Endothelial cell (in vitro differentiated cells): ENCODE measurements at places on chromosomes 11 and 22. TPM values are rescaled to one million over a fixed set of nuclear protein-coding genes. Genes with fewer than 3 reads are reported as not detected.

The MARK2 gene
- total RNA-seq: 42.6 TPM

The ZNF280B gene
- total RNA-seq: 6.8 TPM

The MYBPC3 gene
- total RNA-seq: not detected

The EI24 gene
- total RNA-seq: 134 TPM

The CDCA5 gene
- 14.8 TPM for total RNA-seq

The PRODH gene
- 1.8 TPM for total RNA-seq

The SHANK2 gene
- total RNA-seq: 10.5 TPM

The ZDHHC8 gene
- 118 TPM for total RNA-seq

The JHY gene
- 2.8 TPM for total RNA-seq

DNA sequence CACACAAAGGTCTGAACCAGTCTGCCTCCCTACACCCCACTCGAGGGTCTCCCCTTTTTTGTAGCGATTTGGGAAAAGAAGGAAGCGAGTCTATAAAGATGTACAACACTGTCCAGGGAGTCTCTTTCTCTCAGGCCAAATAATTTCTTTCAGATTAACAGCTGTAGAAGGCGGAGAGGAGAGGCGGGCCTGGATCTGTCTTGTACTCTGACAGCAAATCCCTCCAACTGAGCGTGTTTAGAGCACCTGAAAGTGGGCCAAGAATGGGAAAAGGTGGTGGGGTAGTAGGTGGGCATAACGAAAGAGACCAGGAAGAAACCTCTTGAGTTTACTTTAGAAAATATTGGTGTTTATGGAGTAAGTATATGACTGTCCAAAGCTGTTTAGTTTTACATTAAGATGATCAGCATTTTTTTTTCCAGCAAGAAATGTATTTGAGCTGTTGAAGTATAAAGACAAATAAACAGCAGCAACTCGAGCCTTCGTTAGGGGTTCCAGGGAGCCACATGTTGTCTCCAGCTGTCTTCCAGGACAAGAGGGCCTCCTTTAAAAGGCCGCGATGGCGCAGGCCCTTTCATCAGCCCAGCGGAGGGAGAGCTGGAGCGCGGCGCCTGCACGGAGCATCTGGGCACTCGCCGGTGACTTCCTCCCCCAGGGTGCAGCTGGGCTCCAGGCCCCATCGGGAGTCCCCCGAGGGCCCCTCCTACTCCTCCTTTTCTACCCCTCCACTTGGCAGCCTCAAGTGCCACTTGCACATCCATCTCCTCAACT is 34.9 kb downstream of the SCUBE1 start:
- no peaks in the 10 kb centered on the region for H3K4me1 ChIP-seq
- no peak overlapping the region for H3K27ac ChIP-seq
- no peak for DNase-seq
- H3K36me3 ChIP-seq: peaks cover 6% of the 10 kb centered on the region
- no peak overlapping the region for H3K4me3 ChIP-seq

DNA sequence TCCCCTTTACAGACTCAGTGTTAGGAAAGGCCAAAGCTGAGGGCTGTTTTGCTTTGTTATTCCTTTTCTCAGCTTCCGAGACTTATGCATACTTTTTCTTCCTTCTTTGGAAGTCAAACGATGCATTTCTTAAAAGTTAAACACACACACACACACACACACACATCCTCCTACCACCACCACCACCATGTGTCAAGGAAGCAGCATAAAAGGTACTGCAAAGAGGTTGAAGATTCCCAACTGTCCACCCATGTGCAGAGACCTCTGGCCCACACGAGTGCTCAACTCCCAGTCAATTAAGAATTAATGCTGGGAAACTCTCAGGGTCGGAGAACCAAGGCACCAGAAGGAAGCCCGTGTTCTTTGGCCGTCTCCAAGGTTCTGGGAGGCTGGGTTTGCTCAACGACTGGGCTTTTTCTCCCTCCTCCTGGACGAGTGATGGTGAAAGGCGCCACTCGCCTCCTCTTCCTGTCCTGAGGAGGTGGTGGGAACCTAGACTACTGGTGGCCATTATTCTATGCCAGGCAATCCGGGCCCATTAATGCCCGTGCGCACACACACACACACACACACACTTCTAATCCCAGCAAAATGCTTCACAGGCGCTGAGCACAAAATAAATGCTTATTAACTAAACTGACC is 15.1 kb downstream of the MN1 start:
- H3K27ac ChIP-seq: no peak overlapping the region
- no peaks in the 10 kb centered on the region for H3K36me3 ChIP-seq
- peaks cover 2% of the 10 kb centered on the region for H3K27me3 ChIP-seq
- H3K4me1 ChIP-seq: peaks cover 13% of the 10 kb centered on the region
- H3K4me3 ChIP-seq: no peak overlapping the region
- DNase-seq: no peak

DNA sequence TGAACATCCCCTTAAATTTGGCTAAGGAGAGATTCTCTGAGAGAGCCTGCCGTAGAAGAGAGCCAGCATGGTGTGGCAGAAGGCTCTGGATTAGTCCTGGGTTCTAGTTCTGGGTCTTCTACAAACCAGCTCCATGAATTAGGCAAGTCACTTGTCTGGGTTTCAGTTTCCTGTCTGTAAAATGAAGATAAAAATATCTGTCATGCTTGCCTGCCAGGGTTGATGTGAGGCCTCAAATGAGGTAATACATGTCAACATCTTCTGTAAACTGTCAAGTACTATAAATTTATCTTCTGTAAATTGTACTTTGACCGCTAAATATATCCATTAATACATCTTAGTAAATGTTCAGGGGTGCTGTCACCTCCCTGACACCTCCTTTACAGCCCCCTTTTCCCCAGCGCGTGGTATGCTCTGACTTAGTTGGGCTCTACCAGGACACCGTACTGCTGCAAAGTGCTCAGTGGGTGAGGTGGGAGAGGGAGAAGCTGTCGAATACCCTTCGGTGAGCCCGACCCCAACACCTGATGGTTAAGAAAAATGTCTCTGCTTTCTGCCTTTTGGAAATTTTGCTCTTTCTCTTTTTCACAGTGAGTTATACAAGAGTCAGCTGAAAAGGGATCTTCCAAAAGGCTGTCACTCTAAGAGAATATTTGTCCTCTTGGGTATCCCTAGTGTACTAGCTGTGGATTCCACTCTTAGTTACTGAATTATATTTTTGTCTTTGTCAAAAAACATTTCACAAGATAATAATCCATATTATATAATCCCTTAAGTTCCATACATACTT is 15.0 kb downstream of the RBX1 start:
- peaks cover 5% of the 10 kb centered on the region for H3K4me1 ChIP-seq
- peaks cover 30% of the 10 kb centered on the region for H3K36me3 ChIP-seq
- H3K4me3 ChIP-seq: peak overlapping the region; percentile 12
- no peak overlapping the region for H3K27ac ChIP-seq
- no peaks in the 10 kb centered on the region for H3K27me3 ChIP-seq

DNA sequence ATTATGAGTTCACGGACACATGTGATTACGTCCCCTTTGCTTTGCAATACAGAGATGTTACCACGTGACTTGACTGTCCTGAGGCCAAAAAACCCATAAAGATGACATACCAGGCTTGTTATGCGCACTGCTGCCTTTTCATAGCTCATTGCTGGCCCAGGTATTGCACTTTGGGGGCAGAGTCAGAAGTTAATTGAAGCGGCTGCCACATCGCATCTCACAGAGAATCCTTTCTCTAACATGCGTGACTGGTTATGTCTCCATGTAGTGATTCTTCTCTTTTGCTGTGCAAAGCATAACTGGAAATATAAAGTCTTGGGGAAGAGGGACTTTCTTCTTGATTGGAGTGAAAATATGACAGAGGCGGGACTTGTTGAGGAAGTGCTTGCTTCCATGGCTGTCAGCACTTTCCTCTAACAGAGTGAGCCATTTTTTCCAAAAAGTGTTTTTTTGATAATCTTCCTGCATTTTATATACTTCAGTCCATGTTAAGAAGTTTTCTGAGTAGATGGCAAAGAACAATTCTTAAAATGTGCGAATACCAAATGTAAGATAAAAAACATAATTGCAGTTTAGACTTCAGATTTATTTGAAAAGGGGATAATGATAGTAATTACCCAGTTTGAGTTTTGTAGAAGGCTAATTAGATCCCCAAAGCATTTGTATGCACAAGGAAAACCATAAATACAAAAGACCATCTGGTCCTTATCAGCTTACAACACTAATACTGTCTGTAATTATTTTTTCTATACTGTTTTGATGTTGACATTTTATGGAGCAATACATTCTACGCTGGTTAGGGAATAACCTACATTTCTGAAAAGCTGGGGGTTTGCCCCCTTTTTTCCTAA is 324.6 kb upstream of the MTNR1B start:
- DNase-seq: no peak
- no peak overlapping the region for H3K4me3 ChIP-seq
- no peak overlapping the region for H3K27ac ChIP-seq
- H3K36me3 ChIP-seq: no peaks in the 10 kb centered on the region
- no peaks in the 10 kb centered on the region for H3K27me3 ChIP-seq
- H3K4me1 ChIP-seq: peaks cover 3% of the 10 kb centered on the region

DNA sequence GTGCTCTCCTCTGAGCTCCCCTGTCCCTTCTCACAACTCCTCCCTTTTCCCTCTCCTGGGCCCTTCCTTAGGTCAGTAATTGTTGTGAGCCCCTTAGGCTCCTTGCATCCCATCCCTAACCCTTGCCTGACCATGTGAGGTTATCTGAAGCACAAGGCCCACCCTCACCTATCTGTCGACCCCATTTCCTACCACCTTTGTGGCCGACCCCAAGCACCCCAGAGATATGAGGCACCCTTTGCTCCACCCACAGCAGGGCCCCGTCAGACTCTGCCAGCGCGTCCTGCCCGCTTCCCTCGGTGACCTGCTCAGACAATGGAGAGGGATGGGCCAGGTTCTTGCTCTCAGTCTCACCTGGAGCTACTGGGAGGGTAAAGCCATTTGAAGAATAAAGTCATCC is 1.3 kb downstream of the GNG3 start:
- peak overlapping the region; percentile 97 for H3K27ac ChIP-seq
- peaks cover 25% of the 10 kb centered on the region for H3K36me3 ChIP-seq
- H3K4me3 ChIP-seq: peak overlapping the region; percentile 92
- peaks cover 28% of the 10 kb centered on the region for H3K4me1 ChIP-seq

GRCh38 chr11:77084581-77085191 is 17.9 kb downstream of the CAPN5 start:
- no peaks in the 10 kb centered on the region for H3K36me3 ChIP-seq
- H3K4me3 ChIP-seq: no peak overlapping the region
- H3K27me3 ChIP-seq: peaks cover 2% of the 10 kb centered on the region

GRCh38 chr11:27471589-27472397 is 797 bp downstream of the LGR4 start:
- H3K4me1 ChIP-seq: peaks cover 10% of the 10 kb centered on the region
- peaks cover 10% of the 10 kb centered on the region for H3K27me3 ChIP-seq
- DNase-seq: peak; percentile 47
- H3K27ac ChIP-seq: no peak overlapping the region
- no peaks in the 10 kb centered on the region for H3K36me3 ChIP-seq

DNA sequence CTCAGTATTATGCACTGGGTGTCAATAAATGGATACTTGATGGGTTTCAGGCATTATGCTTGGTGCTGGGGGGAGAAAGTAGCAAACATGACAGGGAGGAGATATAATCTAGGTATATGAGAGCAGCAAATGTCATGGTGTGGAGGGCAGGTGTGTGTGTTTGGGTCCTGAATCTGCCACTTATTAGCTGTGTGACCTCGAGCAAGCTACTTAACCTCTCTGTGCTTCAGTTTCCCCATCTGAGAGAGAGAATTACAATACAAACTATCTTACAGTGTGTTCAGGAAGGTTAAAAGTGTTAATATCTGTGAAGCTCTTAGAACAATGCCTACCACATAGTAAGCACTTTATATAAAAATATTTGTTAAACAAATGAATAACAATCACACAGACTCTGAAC is 2.8 kb downstream of the SLC22A8 start:
- no peak overlapping the region for H3K27ac ChIP-seq
- H3K4me1 ChIP-seq: no peaks in the 10 kb centered on the region
- peaks cover 6% of the 10 kb centered on the region for H3K36me3 ChIP-seq
- peaks cover 12% of the 10 kb centered on the region for H3K27me3 ChIP-seq
- H3K4me3 ChIP-seq: no peak overlapping the region

- no peak for DNase-seq
- H3K27ac ChIP-seq: no peak overlapping the region
- peaks cover 21% of the 10 kb centered on the region for H3K27me3 ChIP-seq
Observed at GRCh38 chr11:8267831-8268529, 4.3 kb upstream of the LMO1 start.

GRCh38 chr11:25485315-25485714 is 846.6 kb upstream of the ANO3 start:
- peaks cover 2% of the 10 kb centered on the region for H3K4me1 ChIP-seq
- no peak overlapping the region for H3K27ac ChIP-seq
- no peaks in the 10 kb centered on the region for H3K27me3 ChIP-seq

DNA sequence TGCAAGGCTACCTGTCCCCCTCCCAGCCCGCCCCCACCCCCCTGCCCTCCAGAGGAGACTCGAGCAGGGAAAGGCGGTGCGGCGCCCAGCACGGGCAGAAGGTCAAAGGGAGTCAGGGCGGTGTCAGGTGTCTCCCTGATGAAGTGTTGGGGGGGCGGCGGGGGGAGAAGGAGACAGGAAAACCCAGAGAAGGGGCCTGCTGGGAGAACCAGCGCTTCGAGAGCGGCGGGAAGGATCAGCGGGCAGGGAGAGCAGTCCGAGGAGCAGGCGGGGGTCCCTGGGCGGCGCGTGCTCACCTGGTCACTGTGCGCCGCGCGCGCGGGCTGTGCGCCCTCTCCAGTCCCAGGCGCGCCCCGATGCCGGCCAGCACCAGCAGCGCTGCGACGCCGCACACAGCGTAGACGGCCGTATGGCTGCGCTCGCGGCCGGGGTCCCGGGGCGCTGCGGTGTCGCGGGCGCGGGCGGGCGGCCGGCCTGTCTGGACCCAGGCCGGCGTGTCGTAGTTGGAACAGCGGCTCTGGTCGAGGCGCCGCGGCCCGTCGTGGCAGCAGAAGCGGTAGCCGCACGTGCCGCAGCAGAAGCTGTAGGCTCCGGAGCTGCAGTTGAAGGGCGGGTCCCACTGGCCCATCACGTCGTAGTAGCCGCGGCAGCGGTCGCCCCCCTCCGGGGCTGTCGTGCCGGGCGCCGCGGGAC is 886 bp downstream of the SHISA8 start:
- DNase-seq: peak; percentile 14
- peaks cover 21% of the 10 kb centered on the region for H3K4me1 ChIP-seq
- H3K27me3 ChIP-seq: peaks cover 30% of the 10 kb centered on the region
- no peaks in the 10 kb centered on the region for H3K36me3 ChIP-seq
- no peak overlapping the region for H3K27ac ChIP-seq
- no peak overlapping the region for H3K4me3 ChIP-seq

GRCh38 chr11:82980292-82980691 is 78.8 kb downstream of the DDIAS start:
- peaks cover 13% of the 10 kb centered on the region for H3K36me3 ChIP-seq
- no peak overlapping the region for H3K4me3 ChIP-seq
- H3K27ac ChIP-seq: no peak overlapping the region
- no peaks in the 10 kb centered on the region for H3K27me3 ChIP-seq
- DNase-seq: no peak
- H3K4me1 ChIP-seq: no peaks in the 10 kb centered on the region

DNA sequence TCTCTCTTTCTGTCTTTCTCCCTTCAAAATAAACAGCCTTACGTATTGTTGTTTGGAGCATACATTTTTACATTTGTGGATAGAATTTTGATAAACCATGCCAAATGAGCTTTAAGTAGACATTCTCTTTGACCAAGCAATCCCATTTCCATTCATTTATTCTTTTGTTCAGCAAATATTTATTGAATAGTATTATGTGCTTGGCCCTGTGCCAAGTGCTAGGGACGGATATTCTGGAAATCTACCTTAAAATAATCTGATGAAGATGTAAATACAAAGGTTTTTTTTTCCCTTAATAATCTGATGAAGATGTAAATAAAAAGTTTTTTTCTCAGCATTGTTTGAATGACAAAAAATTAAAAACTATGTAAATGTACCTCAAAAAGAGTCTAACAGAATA is 2.1 kb downstream of the OLFML1 start:
- H3K27ac ChIP-seq: no peak overlapping the region
- peaks cover 4% of the 10 kb centered on the region for H3K4me1 ChIP-seq
- no peak for DNase-seq
- no peaks in the 10 kb centered on the region for H3K36me3 ChIP-seq
- no peak overlapping the region for H3K4me3 ChIP-seq
